ENCODE measurements at places on chromosomes 3 and 15.

GRCh38 chr3:116135457-116136085, 309.7 kb downstream of the LSAMP start:
- DNase-seq = peak; percentile 89

- no peak for DNase-seq
Measured at GRCh38 chr3:79361748-79362378, 405.9 kb downstream of the ROBO1 start.

- no peak for DNase-seq
Measured at GRCh38 chr3:187521546-187521945, 148.6 kb downstream of the SST start.

DNA sequence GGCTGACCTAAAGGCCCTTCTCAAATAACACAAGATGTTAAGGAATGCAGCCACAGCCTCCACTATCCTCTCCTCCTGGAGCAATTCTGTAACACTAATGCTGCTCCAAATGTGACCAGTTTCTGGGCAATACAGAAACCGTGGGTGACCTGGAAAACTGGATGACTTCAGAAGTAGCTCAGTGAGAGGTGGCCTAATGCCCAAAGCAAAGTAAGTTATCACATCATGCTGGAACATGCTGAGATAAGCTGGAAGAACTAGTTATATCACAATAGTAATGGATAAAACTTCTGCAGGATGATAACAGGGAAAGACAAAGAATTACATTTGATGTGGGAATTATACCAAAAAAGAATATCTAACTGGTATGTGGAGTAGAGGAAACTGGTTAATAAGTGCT, 72.0 kb downstream of the DHX30 start:
- no peak for DNase-seq

GRCh38 chr3:69536306-69537020, 150.6 kb upstream of the FRMD4B start:
- DNase-seq = no peak

DNA sequence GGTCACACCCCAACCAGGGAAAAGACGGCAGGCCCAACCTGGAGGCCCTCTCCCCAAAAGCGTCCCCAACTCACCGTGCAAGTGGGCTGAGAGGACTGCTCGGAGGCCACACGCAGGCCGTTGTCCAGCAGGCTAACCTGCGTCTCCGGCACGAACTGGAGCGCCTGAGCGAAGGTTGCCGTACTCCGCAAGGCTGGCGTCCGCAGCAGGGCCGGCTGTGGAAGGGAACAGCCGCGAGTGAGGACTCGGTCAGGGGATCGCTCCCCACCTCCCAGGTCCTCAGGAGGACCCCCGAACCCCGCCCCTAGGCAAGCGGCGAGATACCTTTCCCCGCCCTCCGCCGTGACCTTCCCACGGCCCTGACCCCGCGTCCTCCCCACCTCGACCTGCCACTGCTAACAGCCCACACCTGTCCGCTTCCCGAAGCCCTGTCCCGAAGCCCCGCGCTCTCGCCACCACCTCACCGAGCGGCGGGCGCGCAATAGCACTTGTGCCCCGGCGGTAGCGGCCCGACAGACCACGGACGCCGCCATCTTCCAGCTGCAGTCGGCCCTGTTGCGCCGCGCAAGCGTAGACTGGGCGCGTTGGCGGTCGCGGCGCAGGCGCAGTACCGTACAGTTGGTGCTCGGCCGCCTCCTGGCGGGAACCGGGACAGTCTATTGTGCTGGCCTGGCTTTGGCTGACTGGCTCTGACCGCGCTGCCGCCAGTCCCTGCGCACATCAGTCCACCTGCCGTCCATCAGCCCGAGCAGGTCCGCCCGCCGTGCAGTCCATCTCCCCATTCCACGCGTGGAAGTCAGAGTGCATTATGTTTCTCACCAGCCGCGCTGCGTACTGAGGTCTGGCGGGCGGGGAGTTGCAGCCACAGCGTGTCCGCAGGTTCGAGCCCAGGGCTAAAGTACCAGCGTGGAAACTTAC, at the start of gene UQCRC1:
TSS of gene UQCRC1 (minus strand) at position 559 of the 918 bp plus-strand sequence. CDS start at position 533, 26 bp downstream.
- DNase-seq = peak; percentile 95

- peak; percentile 75 for DNase-seq
Measured at GRCh38 chr15:74889390-74889882, 406 bp upstream of the MPI start.

DNA sequence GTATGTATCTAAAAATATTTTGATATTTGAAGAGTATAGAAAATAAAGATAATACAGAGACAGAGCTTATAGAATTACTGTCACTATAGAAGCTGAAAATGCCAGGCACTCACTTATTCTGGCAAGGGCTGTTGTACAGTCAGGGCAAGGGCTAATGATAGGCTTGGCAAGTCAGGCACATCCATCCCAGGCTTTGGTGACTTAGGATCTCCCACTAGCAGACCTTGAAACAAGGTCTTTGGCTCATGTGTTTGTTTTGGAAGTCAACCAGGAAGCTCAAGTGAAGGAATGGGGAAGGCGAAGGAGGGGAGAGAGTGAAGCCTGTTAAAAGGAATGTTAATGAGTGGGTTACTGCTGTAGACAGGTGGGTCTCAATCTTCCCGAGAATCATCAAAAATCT, 199.1 kb upstream of the SUCLG2 start:
- no peak for DNase-seq

DNA sequence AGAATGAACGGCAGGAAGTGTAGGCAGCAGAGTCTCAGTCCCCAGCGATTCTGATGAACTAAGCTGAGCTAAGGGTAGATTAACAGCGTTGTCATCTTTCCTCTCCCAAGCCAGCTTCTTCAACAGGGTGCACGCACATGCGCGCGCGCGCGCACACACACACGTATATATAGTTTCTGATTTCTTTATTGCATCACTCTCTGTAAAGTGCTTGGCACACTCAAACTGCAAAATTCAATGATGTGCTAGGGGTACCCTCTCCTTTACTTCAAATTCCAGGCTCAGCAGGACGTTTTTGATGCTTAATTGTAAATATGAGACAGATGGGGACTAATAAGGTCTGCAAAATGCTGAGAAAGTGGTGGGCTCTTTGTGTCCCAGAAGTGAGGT, 26.1 kb upstream of the VPS8 start:
- DNase-seq = no peak

DNA sequence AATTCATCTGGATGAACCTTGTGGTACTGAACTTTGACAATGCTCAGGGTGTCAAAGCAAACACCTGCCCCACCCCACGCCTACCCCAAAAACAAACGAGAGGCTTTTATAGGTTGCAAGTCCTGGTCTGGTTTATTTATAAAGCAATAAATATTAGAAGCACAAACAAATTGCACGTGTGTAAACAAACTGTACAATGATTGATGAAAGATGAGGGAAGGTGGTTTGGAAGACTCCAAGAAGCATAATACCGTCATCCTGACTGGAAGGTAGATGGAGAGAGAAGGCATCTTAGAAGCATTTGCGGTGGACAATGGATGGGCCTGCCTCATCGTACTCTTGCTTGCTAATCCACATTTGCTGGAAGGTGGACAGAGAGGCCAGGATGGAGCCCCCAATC, 5.2 kb downstream of the ACTC1 start:
- DNase-seq = no peak

- peak; percentile 4 for DNase-seq
Measured at GRCh38 chr15:57305009-57305408, 71.3 kb upstream of the CGNL1 start.

- DNase-seq = no peak
Measured at GRCh38 chr3:70360979-70361760, 48.7 kb upstream of the MDFIC2 start.

DNA sequence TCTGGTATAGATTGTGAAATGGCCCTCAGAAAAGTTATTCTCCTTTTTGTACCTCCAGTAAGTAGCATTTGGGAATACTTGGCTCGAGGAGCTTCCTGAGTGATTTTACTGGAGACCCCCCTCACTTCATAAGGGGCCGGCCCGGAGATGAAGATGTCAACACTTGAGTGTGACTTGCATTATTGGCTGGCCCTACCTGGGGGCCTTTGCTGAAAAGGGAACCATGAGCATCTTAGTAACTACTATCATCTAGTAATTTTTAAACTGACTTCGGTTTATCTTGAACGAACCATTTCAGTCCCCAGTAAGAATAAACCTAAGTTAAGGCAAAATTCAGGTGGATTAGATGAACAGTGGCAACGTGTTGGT, 1.3 kb downstream of the FAIM start:
- DNase-seq = no peak

- no peak for DNase-seq
Measured at GRCh38 chr3:8307545-8308110, 194.0 kb upstream of the LMCD1 start.

GRCh38 chr3:114496021-114496434, 202.2 kb downstream of the TIGIT start:
- DNase-seq = no peak

DNA sequence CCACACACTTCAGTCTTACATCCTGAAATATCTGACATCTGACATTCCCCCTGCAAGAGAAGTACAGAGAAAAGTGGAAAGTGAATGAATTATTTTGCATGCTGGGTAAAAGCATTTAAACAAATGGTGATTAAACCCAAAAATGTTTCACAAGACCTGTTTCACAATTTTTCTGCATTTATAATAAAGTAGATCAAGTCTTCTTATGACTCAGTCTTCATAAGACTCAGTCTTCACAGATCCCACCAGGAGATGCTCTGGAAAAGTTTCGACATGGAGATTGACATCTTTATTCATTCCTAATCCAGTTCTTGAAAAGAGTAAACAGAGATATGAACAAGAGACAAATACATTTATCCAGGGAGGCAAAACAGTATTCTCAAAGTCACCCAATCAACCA, 13.2 kb upstream of the EDC3 start:
- DNase-seq = no peak

DNA sequence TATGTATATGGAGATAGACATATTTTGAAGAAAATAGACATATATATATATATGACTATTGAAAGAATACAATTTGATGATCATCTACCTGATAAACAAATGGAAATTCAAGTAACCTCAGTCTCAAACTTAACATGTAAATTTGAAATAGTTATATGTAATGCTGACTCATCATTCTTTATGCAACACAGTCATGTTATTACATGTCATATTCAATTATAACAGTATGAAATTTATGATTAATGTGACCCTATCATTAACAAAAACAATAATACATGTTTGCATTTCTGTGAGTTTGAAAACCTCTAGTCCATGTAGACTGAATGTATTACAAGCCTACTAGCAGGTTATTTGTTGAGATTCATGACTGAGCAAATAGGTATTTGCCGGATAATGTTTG, 204.1 kb downstream of the CADM2 start:
- DNase-seq = no peak

DNA sequence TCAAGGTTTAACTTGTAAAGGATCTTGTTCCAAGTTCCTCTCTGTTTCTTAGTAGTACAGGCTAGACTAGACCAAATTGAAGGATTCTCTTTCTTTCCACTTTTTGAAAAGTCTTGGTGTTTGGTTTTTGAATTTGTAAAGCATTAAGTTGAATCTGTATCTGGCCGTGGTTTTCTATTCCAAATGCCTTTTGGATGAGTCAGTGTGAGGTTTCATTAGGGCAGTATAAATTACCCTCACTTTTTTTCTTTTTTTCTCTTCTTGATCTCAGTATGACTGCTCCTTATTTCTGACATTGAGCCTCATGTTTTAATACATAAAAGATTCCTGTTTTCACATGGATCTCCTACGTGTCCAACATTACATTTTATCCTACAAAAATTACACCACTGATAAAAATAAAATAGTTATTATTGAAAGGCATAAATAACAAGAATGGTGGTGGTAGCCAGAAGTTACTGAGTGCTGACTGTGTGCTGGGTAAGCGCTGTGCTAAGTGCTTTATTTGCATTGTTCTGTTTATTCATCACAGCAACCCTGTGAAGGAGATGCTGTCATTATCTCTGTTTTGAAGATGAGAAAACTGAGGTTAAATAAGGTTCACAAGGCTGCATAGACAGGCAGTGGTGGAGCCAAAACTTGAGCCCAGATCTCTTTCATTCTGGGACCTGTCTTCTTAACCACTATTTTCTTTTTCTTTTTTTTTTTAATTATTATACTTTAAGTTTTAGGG, 48.3 kb downstream of the MITF start:
- no peak for DNase-seq

DNA sequence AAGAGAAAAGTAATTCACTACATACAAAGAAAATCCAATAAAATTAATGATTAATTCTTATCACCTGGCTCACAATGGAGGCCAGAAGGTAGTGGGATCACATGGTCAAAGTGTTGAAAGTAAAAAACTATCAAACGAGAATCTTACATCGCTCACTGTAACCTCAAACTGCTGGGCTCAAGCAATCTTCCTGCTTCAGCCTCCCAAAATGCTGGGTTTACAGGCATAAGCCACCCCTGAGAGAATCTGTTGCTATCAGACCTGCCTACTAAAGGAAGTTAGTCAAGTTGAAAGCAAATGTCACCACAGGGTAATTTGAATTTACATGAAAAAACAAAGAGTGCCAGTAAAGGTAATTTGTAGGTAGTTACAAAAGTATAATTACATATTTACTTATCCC, 103.3 kb downstream of the PCCB start:
- DNase-seq = no peak

- no peak for DNase-seq
Measured at GRCh38 chr3:14884665-14885064, 62.7 kb upstream of the NR2C2 start.

DNA sequence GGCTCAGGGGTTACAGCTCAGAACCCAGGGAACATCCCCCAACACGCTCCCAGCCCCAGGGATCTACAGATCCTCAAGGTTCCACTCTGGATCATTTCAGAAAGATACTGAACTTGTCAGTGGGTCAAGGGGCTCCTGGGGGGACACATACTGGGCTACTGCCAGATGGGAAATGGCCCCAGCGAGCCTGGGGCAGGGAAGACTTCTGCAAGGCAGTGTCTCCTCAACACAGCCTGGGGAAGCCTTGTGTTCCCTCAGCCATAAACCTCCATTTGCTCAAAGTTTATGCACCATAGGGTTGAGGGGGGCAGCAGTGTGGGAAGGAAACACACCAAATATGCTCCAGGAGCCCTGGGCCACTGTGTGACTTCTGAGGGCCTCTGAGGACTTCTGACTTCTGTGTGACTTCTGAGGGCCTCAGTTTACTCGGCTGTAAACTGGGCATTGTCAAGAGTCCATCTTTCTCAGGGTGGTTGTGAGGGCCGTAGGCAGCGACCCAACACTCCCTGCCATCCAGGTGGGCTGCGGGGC, 58.4 kb downstream of the IQSEC1 start:
- DNase-seq = peak; percentile 49

GRCh38 chr15:72584006-72584405, 70.5 kb upstream of the GOLGA6B start:
- DNase-seq = no peak

DNA sequence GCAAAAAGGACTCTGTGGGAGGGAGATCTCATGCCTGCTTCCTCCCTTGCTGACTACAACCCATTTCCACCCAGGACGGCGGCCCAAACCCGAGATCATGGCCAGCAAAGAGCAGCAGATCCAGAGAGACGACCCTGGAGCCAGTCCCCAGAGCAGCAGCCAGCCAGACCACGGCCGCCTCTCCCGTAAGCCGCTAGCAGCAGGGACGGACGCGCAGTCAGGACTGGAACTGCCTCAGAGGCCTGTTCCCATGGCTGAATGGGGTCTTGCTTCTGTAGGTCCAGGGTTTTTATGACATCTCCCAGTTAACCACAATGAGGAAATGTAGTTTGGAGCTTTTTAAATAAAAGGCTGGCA, 67.2 kb downstream of the BOC start:
- DNase-seq = no peak
